ENCODE measurements at places on chromosomes 3 and 15.

- no peak for DNase-seq
Measured at GRCh38 chr3:50123394-50124051, 31.6 kb upstream of the SEMA3F start.

DNA sequence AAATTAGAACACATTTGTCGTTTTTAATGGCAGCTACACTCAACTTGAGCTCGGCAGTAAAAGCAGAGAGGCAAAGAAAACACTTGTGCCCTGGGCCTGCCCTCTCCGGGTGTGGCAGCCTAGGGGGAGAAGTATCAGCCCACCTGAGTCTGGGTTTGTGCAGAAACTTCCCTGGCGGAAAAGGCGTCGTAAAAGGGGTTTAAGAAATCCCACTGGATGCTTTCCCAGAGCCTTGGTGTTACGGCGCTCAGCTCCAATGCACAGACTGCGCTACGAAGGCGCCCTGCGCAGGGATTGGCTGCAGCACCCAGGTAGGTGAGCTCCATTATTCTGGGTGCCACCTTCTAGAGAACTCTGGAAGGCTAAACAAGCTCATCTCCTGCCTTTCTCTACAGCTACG, 461.5 kb upstream of the NR2F2 start:
- DNase-seq: no peak

DNA sequence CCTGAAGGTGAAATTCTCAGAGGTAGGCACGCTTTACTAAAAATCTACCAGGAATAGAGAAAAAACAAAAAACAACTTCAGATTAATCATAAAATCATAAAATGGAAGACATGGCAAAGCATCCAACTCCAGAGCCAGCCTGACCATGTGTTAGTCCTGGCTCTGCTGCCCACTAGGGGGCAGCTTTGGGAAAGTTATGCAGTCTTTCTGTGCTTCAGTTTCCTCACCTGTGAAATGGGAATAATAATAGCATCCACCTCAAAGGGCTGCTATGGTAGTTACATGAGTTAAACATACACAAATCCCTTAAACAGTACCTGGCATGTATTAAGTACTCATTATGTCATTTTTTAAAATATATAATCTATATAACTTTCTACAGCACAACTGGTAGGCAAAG, 52.3 kb downstream of the WNT5A start:
- DNase-seq: no peak

GRCh38 chr3:67389176-67389575, 265.2 kb downstream of the SUCLG2 start:
- peak; percentile 0 for DNase-seq

DNA sequence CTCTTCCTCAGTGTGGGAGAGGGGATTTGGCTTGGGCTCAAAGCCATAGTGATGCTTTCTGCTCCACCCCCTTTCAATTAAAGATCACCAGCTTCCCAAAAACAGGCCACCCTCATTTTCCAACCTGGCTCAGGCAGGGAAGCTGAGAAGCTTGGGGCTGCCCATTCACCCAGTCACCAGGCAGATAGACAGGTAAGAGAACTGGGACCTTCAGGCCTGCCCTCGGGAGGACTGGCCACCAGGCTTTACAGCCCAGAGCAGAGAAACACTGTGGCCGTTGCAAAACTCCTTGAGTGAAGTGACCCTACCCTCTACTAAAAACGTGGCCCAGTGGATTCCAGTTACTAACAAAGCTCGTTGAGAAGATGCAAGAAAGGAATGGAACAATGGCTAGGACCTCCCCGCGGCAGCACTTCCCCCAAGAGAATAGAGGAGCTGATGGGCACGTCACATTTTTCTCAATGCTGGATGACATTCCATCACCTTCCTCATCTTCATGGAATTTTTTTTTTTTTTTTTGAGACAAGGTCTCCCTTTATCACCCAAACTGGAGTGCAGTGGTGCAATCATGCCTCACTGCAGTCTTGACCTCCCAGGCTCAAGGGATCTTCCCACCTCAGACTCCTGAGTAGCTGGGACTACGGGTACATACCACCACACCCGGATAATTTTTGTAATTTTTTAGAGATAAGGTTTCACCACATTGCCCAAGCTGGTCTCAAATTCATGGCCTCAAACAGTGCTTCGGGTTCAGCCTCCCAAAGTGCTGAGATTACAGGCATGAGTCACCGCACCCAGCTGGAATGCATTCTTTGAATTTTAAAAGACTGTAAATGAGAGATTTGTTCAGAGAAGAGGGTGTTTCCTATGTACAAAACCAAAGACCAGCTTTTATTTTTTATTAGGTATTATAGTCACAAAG, 37.9 kb downstream of the LIPC start:
- DNase-seq: no peak

GRCh38 chr3:179449636-179450035, 1.6 kb downstream of the GNB4 start:
- DNase-seq: no peak

DNA sequence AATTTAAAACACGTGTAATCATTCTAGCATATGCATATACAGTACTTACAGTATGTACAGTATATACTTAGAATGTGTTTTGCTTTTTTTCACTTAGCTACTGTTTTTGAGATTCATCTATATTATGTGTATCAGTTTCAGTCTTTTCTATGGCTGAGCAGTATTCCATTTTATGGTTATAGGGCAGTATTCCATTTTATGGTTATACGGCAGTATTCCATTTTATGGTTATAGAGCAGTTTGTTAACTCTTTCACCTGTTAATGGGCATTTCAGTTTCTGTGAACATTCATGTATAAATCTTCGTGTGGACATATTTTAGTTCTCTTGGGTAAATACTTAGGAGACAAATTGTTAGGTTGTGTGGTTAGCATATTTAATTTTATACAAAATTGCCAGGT, 40.9 kb downstream of the PDCD6IP start:
- DNase-seq: no peak

GRCh38 chr3:164390046-164390445, 688.2 kb downstream of the SI start:
- DNase-seq: no peak

- no peak for DNase-seq
Measured at GRCh38 chr3:108757404-108757982, at the start of gene RETNLB. Gene RETNLB, minus strand, starts transcription at chr3:108757410. Its CDS starts 225 bp downstream, at chr3:108757185.

DNA sequence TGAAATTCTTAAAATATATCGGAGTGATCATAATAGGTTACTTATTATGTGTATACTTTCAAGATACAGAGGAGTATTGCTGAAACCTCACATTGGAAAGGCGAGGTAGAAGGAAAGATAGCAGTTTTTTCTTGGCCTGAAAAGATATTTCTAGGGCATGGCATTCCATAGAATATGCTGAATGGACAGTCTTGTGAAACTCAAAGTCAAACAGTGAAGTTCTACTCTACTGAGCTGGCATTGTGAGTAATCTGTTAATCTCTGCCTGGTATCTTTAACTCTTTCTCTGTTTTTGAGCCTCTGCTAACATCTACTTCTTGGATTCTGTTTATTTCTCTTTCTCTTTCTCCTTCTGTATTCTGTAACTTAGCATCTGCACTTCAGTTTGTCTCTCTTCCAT, 176.3 kb upstream of the ZBTB20 start:
- no peak for DNase-seq

- no peak for DNase-seq
Measured at GRCh38 chr15:68629519-68630210, 50.9 kb downstream of the CORO2B start.

DNA sequence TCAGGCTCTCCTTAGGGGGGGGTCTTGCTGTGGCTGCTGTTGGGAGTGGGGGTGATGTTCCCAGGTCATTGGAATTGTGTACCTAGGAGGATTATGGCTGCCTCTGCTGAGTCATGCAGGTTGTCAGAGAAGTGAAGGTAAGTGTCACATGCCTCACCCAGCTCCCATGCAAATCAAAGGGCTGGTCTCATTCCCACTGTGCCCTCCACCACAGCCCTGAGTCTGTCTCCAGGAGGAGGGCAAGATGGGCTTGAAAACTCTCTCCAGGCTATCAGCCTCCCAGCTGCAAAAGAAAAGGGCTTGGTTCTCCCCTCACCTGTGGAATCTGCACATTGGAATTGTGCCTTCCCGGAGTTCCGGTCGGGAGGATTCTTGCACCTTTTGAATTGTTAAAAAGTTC, 580.5 kb downstream of the NSUN3 start:
- DNase-seq: no peak

- no peak for DNase-seq
Measured at GRCh38 chr3:165827883-165828282, 9.3 kb downstream of the BCHE start.

DNA sequence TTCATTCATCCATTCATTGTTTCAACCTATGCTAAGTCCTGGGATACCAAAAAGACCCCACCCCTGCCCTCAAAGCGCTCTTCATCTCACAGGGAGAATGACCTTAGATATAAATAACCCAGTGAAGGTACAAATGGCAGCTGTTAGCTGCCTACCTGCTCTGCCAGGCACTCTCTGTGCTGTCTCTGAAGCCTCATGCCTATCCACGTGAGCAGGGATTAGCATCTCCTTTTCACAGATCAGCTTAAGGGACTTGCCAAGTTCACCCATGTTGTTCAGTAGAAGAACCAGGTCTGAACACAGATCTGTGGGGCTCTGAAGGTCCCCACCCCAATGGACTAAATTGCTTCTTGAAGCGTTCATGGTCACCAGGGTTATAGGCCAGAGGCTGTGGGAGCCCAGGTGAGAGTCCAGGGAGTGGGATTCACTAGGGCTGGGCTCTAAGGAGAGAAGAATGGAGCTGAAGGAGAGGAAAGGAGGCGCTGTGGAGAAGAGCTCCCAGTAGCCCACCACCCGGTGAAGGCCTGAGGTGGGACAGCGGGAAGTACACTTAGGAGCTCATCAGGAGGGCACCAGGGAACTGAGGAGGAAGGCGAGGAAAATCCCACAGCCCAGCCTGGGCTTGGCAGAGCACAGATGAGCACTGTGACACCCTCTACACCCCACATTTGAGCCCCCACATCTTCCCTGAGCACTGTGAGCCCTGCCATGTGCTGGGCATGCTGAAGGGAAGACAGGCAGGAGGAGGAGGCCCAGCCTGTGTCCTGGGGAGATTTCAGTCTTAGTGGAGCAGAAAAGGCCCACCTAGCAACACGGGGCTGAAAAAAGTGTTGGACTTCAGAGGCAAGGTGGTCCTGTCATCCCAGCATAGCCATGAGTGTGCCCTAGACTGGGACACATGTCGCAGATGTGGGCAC, 20.4 kb downstream of the RBP1 start:
- DNase-seq: no peak

DNA sequence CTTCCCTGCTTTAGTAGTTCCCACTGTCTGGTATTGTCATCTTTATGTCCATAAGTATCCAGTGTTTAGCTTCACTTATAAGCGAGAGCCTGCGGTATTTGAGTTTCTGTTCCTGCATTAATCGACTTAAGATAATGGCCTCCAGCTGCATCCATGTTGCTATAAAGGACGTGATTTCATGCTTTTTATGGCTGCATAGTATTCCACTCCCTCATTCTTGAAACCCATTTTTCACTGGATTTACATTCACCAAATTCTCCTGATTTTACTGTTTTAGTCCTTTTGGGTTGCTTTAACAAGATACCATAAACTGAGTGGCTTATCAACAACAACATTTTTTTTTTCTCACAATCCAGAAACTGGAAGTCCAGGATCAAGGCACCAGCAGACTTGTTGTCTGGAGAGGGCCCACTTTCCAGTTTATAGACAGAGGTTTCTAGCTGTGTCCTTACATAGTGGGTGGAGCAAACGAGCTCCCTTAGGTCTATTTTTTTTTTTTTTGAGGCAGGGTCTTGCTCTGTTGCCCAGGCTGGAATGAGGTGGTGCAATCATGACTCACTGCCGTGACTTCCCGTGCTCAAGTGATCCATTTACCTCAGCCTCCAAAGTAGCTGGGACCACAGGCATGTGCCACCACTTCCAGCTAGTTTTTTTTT, 6.1 kb upstream of the TICRR start:
- no peak for DNase-seq

DNA sequence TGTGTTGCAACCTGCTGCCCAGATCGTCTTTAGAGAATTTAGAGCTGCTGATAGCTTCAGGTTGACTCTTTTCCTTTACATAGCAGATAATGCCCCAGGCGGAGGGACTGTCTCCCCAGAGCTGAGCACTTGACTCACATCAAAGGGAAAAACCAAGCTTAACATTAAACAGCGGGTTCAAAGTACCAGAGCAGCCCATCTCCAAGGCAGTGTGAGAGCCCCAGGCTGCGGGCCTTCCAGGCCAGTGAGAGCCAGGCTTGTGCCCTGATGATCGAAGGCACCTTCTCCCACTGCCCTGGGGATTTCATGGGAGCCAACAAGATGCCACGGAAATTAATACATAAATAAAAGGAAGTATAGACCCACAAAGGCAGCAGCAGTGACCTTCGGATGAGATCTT, 275.6 kb downstream of the XXYLT1 start:
- no peak for DNase-seq

- DNase-seq: no peak
Measured at GRCh38 chr3:28978092-28978491, 302.8 kb upstream of the RBMS3 start.

GRCh38 chr3:44226573-44226972, 15.1 kb upstream of the TOPAZ1 start:
- no peak for DNase-seq

- DNase-seq: no peak
Measured at GRCh38 chr15:57035664-57036063, 117.2 kb downstream of the TCF12 start.

- DNase-seq: no peak
Measured at GRCh38 chr3:73449774-73450173, 175.0 kb downstream of the PDZRN3 start.

- no peak for DNase-seq
Measured at GRCh38 chr3:10676905-10677304, 139.1 kb upstream of the SLC6A11 start.

DNA sequence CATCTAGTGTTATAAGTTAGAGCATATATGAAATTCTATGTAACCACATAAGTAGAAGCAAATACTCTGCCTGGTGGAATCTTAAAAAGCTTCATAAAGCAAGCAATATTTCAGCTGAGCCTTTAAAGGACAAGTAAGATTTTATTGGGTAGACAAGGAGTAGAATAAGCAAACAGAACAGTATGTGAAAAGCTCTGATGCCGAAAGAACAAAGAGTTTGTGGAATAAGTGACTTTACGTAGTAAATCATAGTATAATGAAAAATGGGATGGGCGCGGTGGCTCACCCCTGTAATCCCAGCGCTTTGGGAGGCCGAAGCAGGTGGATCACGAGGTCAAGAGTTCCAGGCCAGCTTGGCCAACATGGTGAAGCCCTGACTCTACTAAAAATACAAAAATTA, 9.9 kb downstream of the EAF2 start:
- no peak for DNase-seq

GRCh38 chr15:52301265-52301847, 5.8 kb upstream of the MYO5C start:
- DNase-seq: no peak

GRCh38 chr15:49134683-49135341, 20.6 kb downstream of the COPS2 start:
- no peak for DNase-seq

DNA sequence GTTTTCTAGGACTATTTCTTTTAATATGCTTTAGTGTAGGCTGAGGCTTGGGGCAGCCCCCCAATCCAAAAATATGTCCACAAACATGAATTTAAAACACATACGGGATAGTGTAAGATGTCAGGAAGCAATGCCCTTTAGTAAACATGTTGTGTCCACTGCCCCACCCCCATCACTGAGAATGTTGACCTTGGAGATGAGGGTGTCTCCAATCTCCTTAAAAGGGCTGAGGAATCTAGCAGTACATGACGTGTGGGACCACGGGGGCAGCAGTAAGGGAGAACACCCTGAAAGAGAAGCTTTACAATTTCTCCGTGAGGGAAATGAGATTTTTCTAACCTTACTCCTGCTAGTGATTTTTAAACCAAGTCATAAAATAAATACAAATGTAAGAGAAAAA, 84.7 kb downstream of the SQOR start:
- DNase-seq: no peak

- DNase-seq: no peak
Measured at GRCh38 chr3:71226565-71227269, 356.8 kb downstream of the FOXP1 start.

- no peak for DNase-seq
Measured at GRCh38 chr3:32276279-32276841, 37.9 kb downstream of the CMTM8 start.

All from GDM1 (cell line).